ENCODE measurements at places on chromosomes 7 and 10.

- no peak for DNase-seq
Observed at GRCh38 chr10:122957474-122957873, 3.4 kb upstream of the C10orf88 start.

- DNase-seq = no peak
Observed at GRCh38 chr10:78754269-78755062, 314.3 kb upstream of the ZMIZ1 start.

DNA sequence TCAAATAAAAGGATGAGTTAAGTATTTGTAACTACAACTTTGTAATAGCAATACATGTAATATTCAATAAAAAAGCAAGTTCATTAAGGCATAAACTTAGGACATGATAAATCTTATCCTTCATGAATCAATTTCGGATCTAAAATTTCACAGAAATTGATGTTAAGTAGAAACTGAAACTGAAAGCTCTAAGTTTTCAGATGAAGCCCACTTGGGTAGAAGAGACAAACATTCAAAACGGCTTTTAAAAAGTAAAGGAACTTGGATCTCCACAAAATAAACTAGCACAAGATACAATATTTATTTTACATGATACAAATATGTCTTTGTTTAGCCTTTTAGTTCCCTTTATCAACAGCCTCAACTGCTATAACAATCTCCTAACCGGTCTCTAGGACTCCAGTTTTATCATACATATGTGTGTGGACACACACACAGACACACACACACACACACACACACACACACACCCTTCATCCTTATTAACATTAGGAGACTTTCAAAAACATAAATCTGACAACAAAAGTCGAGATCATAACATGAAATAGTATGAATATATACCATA is 83.7 kb downstream of the USP6NL start:
- DNase-seq = no peak

DNA sequence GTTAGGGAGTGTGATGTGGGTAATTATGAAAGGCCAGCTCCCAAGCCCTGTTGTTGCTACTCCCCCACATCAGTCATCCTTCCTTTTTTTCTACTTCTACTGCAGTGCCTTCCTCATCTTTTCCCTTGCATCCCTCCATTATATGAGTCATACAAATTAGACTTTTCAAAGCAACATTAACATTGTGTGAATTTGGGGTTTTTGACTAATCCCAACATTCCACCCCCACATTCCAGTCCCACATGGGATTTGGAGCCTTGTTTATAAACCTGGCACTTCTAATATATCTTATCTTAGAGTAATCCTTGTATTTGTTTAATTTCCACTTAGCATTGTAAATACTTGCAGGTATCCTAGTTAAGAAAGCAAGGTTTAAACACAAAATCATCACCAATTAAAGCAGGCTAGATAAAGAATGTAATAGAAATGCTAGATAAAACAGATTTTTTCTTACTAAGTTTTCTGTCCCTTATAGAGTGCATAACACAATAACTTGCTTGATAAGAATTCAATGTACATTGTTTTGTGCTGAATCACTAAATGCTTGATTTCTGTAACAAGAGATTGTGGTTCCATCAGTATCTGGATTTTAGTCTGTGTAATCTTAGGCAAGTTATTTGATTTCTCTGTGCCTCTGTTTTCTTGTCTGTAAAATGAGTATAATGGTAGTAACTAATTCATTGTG is 165.8 kb downstream of the CFTR start:
- DNase-seq = no peak

DNA sequence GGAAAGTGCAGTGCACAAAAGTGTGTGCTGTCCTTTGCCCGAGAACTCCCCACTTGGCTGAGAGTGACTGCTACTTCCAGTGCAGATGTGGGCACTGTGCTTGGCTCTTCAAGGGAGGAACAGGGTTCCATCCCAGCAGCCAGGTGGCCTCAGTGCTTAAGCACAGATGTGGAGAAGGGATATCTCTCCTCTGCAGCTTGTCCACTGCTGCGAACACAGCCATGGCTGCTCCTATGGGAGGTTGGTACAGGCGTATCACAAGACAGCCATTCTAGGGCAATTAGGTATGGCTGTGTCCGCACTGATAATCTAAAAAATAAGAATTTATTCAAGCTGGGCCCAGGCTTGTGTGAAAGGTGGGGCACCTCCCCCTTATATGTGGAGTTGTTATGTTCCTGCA is 66.6 kb downstream of the GLCCI1 start:
- DNase-seq = no peak

- no peak for DNase-seq
Observed at GRCh38 chr7:44447874-44448425, 42.5 kb downstream of the NUDCD3 start.

DNA sequence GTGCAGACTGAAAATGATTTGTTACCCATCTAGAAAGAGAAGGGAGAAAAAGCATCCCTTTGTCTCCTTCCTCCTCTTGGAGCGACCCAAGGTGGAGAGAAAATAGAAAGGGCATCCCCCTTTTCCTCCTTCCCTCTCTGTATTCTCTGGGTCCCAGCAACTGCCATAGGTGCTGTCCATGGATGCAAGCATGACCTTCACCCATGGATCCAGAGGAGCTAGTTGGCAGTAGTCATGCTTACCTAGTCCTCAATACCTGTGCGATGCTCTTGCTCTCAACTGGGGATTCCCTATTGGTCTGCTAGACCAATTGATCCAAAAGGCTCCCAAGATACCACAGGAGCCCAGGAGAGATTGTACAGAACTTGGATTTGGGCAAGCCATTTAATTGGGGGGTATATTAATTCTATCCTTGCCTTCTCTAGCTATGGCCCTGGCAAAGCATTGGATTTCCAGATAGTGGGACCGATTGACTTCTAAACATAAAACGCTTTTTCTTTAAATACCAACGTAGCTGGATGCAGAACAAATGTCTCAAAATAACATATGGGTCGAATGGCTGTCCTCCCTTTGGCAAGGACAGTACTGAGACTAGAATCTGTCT is 547.8 kb upstream of the IGFBP3 start:
- DNase-seq = peak; percentile 19

GRCh38 chr10:121490871-121491519 is 107.2 kb downstream of the FGFR2 start:
- DNase-seq = no peak

DNA sequence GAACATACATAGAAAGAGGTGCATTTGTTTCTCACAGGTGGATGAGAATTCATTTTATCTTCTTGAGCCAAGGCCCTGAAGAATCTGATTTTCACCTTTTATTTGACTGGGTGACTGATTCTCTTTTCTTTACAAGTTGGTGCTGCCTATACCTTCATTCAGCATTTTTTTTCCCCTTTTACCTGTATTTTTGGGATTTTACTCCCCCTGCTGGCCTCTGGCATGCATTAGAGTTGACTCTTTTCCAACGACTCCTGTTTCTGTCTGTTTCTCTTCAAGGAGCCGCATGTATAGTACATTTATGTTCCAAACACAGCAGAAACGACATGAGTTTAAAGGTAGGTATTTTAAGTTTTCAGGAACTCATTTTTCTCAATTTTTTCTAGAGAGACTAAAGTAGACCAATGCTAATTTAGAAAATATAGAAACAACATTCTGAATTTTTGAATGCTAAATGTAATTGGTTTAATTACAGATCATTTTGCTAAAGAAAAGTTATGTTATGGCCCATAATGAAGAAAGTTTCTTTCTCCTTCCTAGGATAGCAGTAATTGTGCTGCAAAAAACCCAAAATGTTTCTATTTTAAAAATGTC is 149.8 kb upstream of the HDAC9 start:
- peak; percentile 18 for DNase-seq

DNA sequence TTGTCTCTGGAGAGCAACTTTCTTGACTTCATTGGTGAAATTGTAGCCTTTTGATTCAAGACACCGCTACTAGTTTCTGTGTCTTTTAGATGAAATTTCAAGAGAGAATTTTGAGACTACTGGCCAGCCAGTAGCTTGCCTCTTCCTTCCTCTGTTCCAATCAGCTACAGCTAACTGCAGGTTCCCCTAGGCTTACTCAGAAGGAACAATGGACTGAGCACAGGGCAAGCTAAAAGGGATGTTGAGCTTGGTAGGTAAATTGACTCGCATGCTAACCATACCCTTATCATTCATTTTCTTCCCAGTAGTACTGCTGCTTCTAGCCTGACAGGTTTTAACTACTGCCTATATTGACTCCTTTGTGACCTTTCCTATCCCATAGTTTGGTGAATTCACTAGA is 81.1 kb downstream of the RUNDC3B start:
- no peak for DNase-seq

- DNase-seq = no peak
Observed at GRCh38 chr7:128352153-128352537, 8.4 kb upstream of the RBM28 start.

GRCh38 chr10:72981028-72981881 is 26.6 kb upstream of the PLA2G12B start:
- DNase-seq = no peak

GRCh38 chr7:95324431-95324830 is at the start of gene PON1:
Gene PON1 (minus strand): TSS chr7:95324532. CDS start chr7:95324475, 57 bp downstream.
- no peak for DNase-seq

DNA sequence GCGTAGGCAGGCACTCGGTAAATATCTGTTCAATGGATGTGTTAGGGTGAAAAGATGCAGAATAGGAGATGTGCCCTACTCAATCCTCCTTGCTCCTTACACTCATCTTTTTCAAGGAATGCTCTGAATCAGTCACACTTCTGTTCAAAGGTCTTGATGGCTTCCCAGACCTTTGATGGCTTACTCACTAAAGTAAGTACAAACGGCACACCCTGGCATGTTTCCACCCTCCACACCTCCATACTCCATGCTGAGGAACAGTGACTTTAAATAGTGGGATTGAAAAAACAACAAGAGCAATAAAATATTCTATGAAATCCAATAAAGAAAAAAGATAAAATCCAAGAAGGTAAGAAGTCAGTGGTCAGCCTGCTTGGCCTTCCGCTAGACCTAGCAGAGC is 569.2 kb downstream of the SORCS1 start:
- no peak for DNase-seq

DNA sequence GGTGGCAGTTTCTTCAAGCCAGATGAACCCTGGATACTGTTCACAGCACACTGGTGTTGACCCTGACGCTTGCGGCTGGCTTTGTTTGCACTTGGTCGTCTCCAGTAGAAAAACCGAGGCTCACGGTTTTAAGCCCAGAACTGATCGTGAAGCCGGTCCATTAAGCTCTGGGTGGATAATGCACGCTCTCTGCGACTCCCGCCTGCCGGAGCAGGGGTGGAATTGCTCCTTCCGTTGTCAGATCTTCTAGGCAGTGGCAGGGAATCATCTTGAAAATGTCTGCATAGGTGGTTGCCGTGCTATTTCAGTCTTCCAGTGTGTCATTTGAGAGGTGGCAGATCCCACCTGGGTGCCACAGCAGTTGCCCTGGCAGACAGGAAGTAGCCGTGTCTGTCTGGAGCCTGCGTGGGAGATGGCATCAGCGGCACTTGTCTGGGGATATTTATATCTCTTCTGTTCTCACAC is 35.9 kb upstream of the AP5Z1 start:
- DNase-seq = no peak

GRCh38 chr10:17290226-17290625 is 62.2 kb downstream of the VIM start:
- no peak for DNase-seq

DNA sequence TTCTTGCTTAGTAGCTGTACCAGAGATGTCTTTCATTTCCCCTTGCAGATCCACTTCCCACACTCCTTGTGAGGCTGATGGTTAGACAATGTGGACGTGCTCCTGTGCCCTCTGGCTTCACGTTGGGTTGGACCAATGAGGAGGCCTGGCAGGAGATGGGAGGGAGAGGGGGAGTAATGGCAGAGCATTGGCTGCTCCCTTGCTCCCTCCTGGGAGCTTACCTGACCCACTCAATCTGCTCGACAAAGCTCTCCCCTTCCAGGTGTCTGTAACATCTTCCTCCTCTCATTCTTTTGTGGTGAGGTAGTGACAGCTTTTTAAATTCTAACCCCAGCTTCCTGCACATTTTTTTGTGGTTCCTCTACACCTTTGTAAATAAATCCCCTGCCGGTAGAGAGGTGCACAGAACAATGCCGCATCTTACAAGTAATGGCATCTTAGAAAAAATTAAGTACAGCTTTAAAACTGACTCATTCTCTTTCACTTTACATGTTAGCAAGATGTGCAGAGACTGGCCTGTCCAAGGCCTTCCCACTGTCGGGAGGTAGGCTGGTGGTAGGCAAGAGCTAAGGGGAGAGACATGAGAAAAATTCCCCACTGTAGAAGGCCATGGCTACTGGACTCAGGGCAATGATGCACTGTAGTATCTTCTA is 134.3 kb downstream of the HTR7 start:
- DNase-seq = no peak

GRCh38 chr7:150753826-150754603 is 16.8 kb downstream of the GIMAP5 start:
- DNase-seq = no peak

GRCh38 chr10:48455392-48456151 is 149.1 kb downstream of the MAPK8 start:
- no peak for DNase-seq

DNA sequence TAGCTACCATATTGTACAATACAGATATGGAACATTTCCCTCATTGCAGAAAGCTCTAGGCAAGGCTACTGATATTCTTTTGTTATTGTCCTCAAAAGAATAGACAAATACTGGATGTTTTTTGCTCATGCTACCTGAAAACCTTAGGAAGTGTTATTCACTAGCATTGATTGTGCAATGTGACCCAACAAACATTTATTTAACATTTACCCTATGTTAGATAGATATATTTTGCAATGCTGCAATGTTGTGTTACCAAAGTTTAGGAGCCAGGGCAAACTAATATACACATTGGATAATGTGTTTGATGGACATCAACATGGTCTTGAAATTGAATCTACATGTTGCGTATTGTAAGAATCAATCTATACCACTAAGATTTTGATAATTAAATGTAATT is 112.8 kb upstream of the CREB5 start:
- no peak for DNase-seq

DNA sequence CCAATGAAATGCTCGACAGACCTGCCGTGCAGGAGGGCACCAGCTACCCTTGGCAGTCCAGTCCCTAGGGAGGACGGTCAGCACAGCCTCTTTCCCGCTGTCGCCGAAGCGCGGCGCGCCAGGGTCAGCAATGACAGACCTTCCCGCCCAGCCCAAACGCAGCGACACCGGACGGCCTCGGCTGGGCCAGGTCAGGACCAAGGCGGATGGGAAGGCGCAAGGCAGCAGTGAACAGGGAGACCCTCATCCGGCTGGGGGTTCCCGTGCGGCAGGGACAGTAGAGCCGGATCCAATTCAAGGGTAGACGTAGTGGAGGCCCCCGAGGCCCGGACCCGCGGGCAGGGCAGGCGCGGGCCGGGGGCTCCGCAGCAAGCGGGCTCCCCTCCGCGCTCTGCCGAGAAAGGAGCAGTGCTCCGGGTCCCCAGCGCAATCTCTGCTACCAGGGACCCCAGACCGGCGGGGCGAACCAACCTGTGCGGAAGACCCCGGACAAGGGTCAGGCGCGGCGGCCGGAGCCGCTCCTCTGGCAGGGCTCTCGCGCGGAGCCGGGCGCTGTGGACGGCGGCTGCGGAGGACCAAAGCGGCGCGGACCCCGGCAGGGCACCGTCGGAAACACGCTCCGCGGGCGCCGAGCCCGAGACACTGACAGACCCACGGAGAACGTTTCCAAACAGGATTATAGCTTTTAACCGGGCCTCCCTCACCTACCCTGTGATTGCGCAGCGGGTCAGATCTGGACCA is at the start of gene SEC31B:
Gene SEC31B (minus strand): TSS at position 551 of the 741 bp plus-strand sequence. CDS start 2,909 bp downstream, outside the sequence.
- peak; percentile 41 for DNase-seq

Measured in NCI-H1930 (cell line).